ENCODE measurements at places on chromosomes 1 and 21.

DNA sequence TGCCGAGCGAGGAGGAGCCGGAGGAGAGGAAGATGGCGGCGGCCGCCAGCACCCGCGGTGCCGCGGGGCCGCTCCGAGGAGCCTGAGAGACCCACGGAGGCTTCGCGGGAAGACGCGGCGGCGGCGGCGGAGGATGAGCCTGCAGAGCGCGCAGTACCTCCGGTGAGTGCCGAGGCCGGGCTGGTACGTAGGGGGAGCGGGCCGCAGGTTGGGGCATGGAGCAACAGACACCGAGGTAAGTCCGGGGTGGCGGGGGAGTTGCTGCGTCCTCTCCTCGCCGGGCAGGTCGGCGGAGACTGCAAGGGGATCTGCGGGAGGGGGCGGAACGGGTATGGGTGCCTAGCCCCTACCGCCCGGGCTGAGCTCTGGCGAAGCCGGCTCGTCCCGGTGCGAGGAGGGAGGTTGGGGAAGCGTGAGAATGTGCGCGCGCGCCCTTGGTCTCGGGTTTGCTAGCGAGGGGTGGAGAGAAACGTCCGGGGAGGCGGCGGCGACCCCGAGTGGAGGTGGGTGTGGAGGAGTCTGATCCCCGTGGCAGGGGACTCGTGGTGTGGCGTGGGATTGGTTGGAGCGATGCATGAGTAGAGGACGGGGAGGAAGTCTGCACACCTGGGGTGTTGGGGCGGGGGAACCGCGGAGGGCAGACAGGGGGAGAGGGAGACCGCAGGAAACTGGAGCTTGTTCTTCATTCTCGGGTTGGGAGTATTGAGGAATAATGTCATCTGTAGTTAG lies at the start of gene SMG7:
SMG7 (plus strand) TSS at position 12 of the 729 bp plus-strand sequence; CDS start at position 134, 122 bp downstream.
- peak within 1 kb of the TSS; percentile 95 for H3K4me3 ChIP-seq
- H3K36me3 ChIP-seq, result no peaks in the 10 kb centered on the region
- peak; percentile 29 for DNase-seq
- H3K4me1 ChIP-seq, result peaks cover 15% of the 10 kb centered on the region
- H3K27ac ChIP-seq, result peak within 1 kb of the TSS; percentile 98
- H3K27me3 ChIP-seq, result no peaks in the 10 kb centered on the region

DNA sequence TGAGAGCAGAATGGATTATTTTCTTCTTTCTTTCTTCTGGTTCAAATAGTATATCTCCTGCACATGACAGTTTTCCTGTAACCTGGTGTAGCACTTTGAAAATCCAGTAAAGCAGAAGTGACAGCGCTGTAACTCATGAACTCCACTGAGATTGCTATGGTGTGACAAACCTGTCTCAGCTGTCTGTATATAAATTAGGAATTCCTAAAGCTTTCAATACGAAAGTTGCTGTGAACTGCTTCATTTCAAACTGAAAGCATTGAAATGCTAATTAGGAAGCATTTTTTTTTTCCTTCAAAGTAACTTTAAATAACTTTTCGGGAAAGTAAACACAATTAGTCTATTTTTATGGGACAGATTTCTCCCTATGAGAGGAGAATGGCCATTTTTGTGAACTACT lies 646.9 kb upstream of the ZP4 start:
- H3K36me3 ChIP-seq, result no peaks in the 10 kb centered on the region
- no peak overlapping the region for H3K4me3 ChIP-seq
- no peaks in the 10 kb centered on the region for H3K27me3 ChIP-seq
- no peaks in the 10 kb centered on the region for H3K4me1 ChIP-seq
- no peak overlapping the region for H3K27ac ChIP-seq
- DNase-seq, result no peak

DNA sequence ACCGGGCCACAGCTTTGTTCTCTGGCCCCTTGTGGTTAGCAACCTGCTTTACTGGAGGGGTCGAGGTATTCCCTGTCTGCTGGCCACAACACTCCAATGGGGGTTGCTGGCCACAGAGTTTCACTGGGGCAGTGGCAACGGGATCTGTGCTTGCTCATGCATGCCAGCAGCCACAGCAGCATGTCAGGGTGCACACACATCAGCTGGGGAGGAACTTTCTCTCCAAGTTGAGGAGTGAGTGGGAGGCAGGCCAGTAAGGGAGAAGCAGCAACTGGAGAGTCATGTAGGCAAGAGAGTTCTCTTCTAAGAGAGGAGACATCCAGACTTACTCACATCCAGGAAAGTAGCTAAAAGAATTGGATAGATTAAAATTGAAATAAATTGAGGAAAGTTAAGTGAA lies 38.0 kb downstream of the SAMD13 start:
- no peak overlapping the region for H3K4me3 ChIP-seq
- H3K36me3 ChIP-seq, result peaks cover 10% of the 10 kb centered on the region
- no peak overlapping the region for H3K27ac ChIP-seq

DNA sequence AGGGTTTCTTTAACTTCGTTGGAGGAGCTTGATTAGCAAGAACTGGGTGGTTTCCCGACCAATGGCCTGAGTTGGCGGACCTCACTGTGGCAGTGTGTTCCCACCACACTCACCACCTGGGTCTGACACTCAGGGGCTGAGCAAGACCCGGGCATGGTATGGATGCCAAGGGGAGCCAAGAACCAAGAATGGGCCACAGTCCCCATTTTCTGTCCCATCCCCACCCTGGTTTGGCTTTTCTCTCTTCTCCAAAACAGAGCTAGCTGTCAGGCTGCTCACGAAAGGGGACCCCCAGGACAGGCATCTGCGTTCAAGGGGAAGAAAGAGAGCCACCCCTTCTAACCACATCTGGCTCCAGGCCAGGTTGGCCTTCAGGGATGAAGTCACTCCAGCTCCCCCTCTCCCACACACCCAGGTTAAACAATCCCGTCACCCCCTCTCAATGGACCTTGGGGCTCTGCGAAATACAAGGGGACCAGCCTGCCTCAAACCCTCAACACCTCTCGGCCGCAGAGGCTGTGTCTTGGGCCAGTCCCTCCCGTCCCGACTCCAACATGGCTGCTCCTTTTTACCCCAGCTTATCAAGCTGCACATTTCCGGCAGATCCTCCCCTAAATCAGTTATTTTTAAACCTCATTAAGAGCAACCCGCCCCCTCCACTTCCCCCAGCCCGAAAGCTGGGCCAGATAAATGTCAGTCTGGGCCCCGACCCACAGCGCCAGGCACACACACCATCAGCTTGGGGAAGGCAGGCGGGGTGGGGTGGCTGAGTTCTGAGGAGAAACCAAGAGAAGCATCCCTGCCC lies 3.4 kb downstream of the TAGLN2 start:
- H3K27me3 ChIP-seq, result no peaks in the 10 kb centered on the region
- peak; percentile 60 for DNase-seq
- peak overlapping the region; percentile 89 for H3K4me3 ChIP-seq
- peaks cover 64% of the 10 kb centered on the region for H3K4me1 ChIP-seq
- peak overlapping the region; percentile 100 for H3K27ac ChIP-seq

GRCh38 chr1:186046437-186047211 lies 312.4 kb downstream of the HMCN1 start:
- H3K27ac ChIP-seq, result no peak overlapping the region
- no peak overlapping the region for H3K4me3 ChIP-seq
- H3K27me3 ChIP-seq, result peaks cover 4% of the 10 kb centered on the region
- H3K4me1 ChIP-seq, result no peaks in the 10 kb centered on the region

DNA sequence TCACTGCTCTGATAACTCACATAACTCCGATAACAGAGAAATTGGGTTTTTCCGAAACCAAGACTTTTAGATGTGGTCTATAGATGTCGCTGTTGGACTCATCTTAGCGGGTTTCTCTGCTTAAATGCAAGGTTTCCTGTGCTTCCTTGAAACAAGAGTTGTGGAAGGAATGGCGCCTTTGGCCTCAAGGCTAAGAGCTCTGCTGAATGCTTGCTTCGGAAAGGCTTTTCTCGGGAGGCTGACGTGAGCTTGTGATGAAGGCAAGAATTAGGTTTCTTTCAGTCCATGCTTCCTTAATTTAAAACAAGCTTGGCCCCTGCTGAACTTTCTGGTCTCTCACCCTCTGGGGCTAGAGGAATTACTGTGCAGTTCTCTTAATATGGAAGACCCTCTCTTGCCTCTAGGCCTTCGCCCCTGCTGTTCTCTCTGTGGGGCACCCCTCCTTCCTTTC lies 113.5 kb downstream of the MAP3K21 start:
- no peak for DNase-seq
- no peak overlapping the region for H3K4me3 ChIP-seq
- peaks cover 7% of the 10 kb centered on the region for H3K27me3 ChIP-seq
- peaks cover 2% of the 10 kb centered on the region for H3K4me1 ChIP-seq
- H3K36me3 ChIP-seq, result no peaks in the 10 kb centered on the region
- H3K27ac ChIP-seq, result no peak overlapping the region

GRCh38 chr1:55055084-55055882 lies 15.9 kb downstream of the PCSK9 start:
- no peaks in the 10 kb centered on the region for H3K4me1 ChIP-seq
- peaks cover 5% of the 10 kb centered on the region for H3K27me3 ChIP-seq
- H3K27ac ChIP-seq, result no peak overlapping the region
- H3K36me3 ChIP-seq, result no peaks in the 10 kb centered on the region
- DNase-seq, result no peak
- H3K4me3 ChIP-seq, result no peak overlapping the region

DNA sequence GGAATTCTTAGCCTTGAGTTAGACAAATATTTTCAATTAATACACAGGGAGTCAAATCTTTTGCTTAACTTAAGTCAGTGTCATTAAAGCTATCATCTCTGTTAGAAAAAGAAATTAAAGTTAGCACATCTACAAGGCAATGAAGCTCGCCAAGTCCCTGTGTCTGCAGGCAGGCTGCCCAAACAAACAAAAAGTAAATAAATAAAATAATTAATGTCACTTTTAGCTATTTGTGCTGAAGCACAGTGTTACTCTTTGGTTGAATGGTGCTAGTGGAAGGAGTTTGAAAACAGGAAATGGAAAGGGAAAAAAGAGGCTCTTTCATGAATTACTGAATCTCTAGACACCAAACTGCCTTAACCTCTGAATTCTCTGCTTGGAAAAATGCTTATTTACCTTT lies 37.1 kb upstream of the COL11A1 start:
- H3K4me1 ChIP-seq, result no peaks in the 10 kb centered on the region
- H3K4me3 ChIP-seq, result no peak overlapping the region
- H3K27ac ChIP-seq, result no peak overlapping the region

- no peak overlapping the region for H3K4me3 ChIP-seq
- no peak overlapping the region for H3K27ac ChIP-seq
- peaks cover 11% of the 10 kb centered on the region for H3K4me1 ChIP-seq
- peaks cover 23% of the 10 kb centered on the region for H3K36me3 ChIP-seq
- no peaks in the 10 kb centered on the region for H3K27me3 ChIP-seq
Observed at GRCh38 chr1:41005876-41006275, 15.6 kb downstream of the SLFNL1 start.

DNA sequence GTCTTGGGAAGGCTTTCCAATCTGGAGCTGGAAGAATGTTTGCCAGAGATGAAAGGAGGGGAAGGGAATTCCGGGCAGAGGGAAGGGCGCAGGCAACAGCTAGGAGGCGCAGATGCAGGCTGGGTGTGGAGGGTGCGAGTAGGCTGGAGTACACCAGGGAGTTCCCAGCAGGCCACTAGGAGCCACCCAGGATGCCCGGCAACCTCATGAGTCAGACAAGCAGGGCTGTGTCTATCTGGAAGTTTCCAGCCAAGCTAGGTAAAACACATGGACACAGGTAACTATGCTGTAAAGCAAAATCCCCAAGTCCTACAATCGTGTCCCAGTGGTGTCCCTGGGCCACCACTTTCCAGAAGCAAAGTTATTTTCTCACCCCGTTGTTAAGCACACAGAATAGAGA lies 990 bp upstream of the NBL1 start:
- H3K27me3 ChIP-seq, result peaks cover 23% of the 10 kb centered on the region
- peak overlapping the region; percentile 72 for H3K4me3 ChIP-seq
- H3K4me1 ChIP-seq, result peaks cover 13% of the 10 kb centered on the region
- H3K27ac ChIP-seq, result no peak overlapping the region
- peaks cover 3% of the 10 kb centered on the region for H3K36me3 ChIP-seq

GRCh38 chr21:15005391-15005790 lies 59.4 kb downstream of the NRIP1 start:
- H3K27ac ChIP-seq, result no peak overlapping the region
- peaks cover 18% of the 10 kb centered on the region for H3K36me3 ChIP-seq
- no peak overlapping the region for H3K4me3 ChIP-seq
- H3K4me1 ChIP-seq, result peaks cover 27% of the 10 kb centered on the region
- no peak for DNase-seq

DNA sequence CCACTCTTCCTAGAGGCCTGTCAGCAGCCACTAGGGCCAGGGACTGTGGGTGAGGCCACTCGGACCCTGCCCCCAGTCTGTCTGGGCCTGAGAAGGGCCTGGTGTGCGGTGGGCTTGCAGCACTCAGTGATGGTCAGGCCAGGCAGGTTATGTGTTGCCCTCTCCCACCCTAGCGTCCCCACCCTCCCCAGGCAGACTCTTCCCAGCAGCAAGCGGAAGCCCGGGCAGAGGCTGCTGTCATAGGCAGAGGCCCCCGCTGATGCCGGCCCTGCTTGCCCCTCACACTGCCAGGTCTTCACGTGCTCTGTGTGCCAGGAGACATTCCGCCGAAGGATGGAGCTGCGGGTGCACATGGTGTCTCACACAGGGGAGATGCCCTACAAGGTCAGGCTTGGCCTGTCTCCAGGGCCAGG lies 6.6 kb downstream of the ZBTB48 start:
- peaks cover 5% of the 10 kb centered on the region for H3K36me3 ChIP-seq
- no peaks in the 10 kb centered on the region for H3K27me3 ChIP-seq
- DNase-seq, result no peak
- H3K27ac ChIP-seq, result no peak overlapping the region

DNA sequence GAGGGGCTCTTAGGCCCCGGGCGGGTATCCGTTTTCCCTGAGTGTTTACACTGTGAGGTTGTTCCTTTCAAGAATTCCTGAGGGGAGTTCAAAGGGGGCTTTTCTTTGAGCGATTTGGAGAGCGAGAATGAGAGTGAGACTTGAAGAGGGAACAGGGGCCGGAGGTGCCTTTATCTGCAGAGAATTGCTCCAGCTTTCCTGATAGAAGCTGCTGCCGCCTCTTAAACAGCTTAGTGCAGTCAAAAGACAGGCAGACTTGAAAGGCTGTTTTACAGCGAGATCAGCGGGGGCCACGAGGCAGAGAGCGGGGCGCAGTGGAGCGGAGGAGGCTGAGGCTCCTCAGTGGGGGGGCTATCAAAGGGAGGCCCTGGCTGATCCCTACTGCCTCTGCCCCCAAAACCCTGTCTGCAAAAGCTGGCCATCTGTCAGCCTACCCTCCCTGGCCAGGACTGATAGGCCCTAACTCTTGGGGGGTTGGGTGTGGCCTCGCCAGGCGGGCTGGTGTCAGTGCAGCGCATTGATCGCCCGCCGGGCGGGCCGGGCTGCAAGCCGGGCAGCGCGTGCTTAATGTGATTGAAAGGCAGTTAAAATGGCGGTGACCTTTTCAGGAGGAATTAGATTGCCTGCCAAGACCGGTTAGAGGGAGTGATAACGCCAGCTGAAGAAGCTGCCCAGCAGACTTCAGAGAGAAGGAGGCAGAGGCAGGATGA lies 36.4 kb downstream of the TMEM53 start:
- H3K4me1 ChIP-seq, result peaks cover 33% of the 10 kb centered on the region
- no peak overlapping the region for H3K4me3 ChIP-seq
- H3K27me3 ChIP-seq, result no peaks in the 10 kb centered on the region
- H3K36me3 ChIP-seq, result peaks cover 37% of the 10 kb centered on the region
- DNase-seq, result no peak
- no peak overlapping the region for H3K27ac ChIP-seq

DNA sequence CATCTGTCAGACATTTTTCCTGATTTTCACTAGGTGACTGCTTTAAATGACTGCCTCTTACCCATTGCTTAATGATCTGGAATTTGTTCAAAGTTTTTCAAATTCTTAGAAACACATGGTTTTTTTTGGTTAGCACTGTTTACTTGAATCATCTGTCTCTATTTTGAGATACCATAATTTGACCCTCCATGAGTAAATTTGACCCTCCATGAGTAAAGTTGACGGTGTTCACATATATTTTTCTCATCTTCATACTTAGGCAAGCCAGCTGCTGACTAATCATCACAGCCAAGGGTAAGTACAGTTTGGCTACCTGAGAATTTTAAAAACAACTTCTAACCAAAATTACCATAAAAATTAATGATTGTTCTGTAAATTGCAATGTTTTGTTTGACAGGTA lies 586.5 kb downstream of the PTBP2 start:
- no peak overlapping the region for H3K4me3 ChIP-seq
- DNase-seq, result no peak
- H3K36me3 ChIP-seq, result peaks cover 2% of the 10 kb centered on the region
- no peaks in the 10 kb centered on the region for H3K27me3 ChIP-seq
- H3K4me1 ChIP-seq, result no peaks in the 10 kb centered on the region

Measured in memory B cell (primary cell).